Cerebellum (tissue), 4 donors: ENCODE measurements at places on chromosomes 3 and 15. TPM values are rescaled to one million over a fixed set of nuclear protein-coding genes. Genes with fewer than 3 reads are reported as not detected.

The DUOXA1 gene
- total RNA-seq, result not detected

The PTX3 gene
- 4.7 TPM for total RNA-seq

The CTXN2 gene
- 1.00 TPM for total RNA-seq

DNA sequence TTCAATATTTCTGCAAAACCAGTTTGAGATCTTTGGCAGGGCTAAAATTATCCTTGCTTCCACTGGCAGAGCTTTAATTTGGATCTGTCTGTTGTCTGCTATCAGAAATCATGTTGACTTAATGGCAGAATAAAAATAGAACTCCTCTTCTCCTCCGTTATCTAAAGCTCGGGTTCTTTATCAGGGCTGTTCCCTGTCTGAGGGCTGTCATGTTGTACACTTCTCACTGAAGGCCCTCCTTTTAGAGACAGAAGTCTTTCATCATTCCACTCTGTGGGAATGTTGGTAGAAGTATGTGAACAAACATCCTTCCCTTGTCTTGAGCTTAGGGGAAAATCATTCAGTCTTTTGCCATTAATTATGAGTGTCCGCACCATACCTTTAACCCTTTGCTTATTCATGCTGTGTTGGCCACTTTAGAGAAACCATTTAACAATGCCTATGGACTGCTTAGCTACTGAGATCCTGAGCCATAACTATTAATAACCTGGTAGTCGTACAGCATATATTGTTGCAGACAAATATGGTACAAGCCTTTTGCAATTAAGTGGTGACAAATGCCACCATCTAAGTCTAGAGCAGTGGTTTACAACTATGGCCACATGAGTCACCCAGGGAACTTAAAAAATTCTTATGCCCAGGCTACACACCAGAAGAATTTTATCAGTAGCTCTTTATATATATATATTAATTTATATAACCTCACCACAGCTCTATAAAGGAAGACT lies 226.0 kb upstream of the TPM1 start:
- no peak for DNase-seq

- no peak for DNase-seq
These were observed 166.7 kb downstream of the SLCO3A1 start for GRCh38 chr15:92020207-92020606.

DNA sequence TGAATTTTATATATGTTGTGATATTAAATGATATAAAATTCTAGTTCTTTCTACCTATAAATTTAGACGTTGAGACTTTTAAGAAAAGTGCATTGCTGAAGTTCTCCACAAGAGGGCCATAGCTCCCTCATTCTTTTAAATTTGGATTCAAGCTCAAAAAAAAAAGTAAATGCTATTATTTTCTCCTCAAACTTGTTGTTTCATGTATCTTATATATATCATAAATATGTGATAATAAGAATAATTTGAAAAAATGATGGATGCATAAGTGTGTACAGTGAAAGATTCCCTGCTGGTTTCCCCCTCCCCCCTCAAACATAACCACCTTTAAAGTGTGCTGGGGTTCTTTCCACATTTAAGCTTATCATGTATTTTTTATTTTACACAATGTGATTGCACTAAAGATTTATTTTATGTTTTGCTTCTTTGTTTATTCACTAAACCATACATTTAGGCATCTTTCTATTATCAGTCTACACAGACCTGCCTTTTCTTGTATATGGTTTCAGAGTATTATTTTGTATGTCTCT lies 769.4 kb upstream of the GOLIM4 start:
- DNase-seq, result no peak

DNA sequence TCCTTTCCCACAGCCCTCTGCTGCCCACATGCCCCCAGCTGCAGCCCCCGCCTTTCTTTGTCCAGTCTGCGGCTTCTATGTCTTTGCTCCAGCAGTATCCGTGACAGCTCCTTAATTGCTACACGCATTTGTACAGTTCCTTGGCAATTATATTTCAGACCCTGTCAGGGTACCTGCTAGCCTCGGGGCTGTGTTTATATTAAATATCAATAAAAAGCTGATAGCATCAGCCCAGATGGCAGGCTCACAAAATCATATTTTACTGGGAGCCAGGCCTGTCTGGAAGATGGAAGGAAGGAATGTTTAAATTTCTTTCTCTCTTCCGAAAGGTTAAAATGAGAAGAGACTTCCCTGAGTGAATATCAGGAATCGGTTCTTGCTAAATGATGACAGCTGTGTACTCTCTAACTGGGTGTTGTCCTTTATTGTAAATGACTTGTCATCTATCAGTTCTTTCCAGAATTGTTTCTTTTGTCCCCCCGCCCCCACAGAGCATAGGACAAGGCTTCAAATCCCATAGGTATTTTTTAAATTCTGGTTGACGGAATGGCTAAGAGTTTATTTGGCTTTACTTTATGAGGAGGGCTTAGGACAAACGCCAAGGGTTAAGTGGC lies 378.1 kb downstream of the LRTM1 start:
- DNase-seq, result no peak
